Activated T-cell treated with anti-CD3 and anti-CD28 coated beads, Interleukin-2, amount 50 U/mL, for 48 hours (primary cell): ENCODE measurements at places on chromosomes 4 and X.

- no peak for DNase-seq
Observed at GRCh38 chr4:100059467-100059866, 109.4 kb upstream of the H2AZ1 start.

- no peak for DNase-seq
Observed at GRCh38 chr4:67678612-67679011, 22.3 kb downstream of the UBA6 start.

- no peak for DNase-seq
Observed at GRCh38 chrX:107566604-107567262, 61.6 kb upstream of the PRPS1 start.

DNA sequence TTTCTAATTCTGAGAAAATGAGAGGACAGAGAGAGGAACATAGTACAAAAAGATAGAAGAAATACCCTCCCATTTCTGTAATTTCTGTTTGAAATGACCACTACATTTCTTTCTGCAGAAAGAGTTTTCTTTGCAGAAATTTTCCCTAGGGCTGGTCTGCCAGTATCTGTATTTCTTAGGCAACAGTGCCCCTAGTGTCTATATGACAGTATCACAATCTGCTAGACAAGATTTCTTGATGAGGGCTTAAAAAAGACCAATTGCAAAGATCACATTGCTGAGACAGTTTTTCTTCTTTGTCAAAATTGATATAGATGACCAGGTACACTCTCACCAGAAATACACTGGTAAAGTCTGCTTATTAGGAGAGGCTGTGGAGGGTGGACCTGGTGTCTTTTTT, 81.0 kb upstream of the ZDHHC15 start:
- DNase-seq = no peak

GRCh38 chr4:168488869-168489274, 8.0 kb upstream of the PALLD start:
- DNase-seq = no peak

GRCh38 chr4:133058701-133059100, 90.4 kb upstream of the PCDH10 start:
- no peak for DNase-seq

DNA sequence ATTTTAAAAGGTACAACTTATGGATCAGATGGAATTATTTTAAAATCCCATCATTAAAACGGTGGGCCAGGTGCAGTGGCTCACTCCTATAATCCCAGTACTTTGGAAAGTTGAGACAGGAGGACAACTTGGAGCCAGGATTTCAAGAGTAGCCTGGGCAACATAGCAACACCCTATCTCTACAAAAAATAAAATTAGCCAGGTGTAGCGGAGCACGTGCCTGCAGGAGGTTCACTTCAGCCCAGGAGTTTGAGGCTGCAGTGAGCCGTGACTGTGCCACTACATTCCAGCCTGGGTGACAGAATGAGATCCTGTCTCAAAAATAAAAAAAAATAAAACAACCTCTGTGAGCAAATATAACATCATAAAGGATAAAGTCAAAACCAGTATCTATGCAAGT, 11.4 kb downstream of the ADH5 start:
- no peak for DNase-seq

DNA sequence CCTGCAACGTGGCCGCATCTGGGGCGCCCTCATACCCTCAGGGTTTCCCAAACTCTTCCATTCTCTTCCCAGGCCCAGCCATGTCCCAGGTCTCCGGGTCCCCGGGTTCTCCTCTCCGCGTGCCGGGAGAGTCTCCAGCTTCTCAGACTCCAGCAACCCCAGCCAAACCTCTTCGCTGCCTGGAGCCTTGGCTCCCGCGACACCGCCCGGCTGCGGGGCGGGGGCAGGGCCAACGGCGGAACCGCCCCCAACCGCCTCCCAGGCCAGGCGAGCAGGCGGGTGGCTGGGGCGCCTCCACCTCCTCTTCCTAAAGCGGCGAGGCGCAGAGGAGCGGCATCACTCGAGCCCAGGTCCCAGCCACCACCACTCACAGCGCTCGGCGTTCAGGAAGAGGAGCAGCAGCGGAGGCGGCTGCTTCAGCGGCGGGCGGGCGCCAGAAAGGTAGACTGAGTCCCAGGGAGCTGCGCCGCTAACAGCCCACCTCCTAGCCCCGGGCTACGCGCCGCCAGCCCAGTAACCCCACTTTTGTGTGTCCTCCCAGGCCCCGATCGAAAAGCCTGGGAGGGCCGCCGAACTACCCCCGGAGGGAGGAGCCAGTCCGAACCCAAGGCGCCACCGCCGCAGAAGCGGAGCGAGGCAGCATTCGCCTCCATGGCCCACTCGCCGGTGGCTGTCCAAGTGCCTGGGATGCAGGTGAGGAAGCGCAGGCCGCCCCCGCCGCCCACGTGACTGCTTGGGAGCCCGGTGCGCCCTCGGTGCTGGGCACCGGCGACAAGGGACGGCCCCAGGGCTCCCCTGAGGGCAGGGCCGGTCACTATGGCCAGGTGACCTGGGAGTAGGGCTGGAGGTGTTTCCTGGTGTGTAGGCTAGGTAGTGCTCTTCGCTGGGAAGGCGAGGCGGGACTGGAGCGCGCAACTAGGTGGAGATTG, at the start of gene STK26:
TSS of gene STK26 (plus strand) at position 336 of the 929 bp plus-strand sequence. CDS start at position 652, 316 bp downstream.
- peak; percentile 76 for DNase-seq

- DNase-seq = no peak
Observed at GRCh38 chr4:40608628-40609027, 21.0 kb downstream of the RBM47 start.

DNA sequence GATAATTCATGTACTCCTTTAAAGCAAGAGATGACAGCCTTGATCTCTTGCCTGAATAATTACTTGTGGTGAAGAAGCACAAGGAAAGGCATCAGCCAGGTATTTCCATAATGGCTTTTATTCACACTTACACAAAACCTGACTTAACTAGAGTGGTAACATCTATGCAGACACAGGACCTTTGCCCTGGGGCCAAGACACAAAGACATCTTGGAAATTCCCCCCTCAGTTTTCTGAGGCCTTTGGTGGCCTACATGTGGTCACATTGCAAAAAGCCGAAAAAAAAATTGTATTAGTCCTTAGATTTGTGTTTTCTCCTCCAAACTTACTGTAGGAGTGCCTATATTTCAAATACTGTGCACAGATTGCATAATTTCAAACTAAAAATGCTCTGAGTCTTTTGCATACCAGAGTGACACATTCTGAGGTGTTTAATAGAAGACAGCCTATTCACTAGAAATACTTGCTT, 172.4 kb downstream of the PDGFC start:
- no peak for DNase-seq

DNA sequence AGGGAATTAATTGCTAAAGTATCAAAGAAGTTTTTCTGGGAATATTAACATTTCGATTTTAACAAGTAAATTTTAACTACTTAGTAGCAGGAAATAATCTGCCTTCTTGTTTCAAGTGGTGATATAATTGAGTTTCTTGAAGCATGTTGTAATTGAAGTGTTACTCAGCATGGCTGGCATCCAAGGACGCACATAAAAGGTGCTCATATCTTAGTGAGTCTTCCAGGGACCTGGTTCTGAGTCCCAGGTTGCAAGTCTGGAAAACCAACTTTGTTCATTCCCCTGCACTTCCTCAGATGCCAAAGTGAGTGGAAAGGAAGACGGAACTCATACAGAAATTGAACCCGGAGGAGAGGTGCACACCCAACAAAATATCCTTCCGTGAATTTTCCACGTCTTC, 399.6 kb downstream of the NLGN4X start:
- DNase-seq = no peak

DNA sequence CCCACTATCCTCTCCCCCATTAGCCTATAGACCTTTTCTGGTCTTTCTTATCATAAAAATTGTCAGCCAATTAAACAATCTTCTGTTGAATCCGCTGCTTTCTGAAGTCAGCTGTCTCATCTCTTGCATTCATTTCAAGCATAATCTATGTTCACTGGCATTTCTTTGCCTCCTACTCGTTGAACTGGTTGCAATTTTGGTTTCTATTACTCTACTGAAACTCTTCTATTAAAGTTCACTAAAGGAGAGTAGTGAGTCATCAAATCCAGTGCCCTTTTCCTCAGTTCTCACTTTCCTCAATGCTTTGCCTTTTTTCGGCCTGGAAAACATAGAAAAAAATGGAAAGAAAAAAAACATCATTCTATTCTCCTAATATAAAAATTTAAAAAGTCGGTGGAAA, 23.9 kb upstream of the CXCL13 start:
- DNase-seq = no peak

- peak; percentile 92 for DNase-seq
Observed at GRCh38 chrX:119468551-119469312, 488 bp downstream of the SLC25A5 start.

DNA sequence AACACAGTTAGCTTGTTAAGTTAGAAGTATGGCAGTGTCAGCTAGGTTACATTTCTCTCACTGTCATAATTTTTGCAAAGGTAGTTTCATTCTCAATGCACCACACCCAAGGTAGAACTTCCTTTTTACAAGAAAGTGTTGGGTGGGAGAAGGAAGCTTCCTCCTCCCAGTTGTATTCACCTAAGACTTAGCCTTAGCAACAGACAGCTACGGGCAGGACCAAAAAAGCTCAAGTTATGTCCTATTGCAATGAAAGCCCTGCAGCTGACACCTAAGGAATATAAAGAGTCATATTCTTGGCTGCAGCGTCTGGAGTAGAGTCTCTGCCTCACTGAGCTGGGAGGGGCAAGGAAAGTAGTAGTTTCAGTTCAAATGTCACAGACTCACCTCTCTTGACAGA, 25.1 kb upstream of the PRDM8 start:
- no peak for DNase-seq

DNA sequence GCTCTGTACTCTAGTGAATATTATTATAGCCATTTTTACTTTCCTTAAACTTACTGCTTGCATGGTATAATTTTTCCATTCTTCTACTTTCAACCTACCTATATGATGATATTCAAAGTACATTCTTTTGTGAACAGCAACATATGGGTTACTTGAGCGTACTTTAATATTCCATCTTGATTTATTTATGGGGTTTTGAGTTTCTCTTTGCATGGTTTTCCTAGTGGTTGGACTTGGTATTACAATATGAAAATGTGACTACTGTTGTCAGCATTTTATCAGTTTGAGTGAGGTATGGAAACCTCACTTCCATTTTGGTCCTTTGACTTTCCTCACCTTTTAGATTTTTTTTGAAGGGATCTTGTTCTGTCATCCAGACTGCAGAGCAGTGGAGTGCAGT, 35.9 kb downstream of the ADGRG4 start:
- DNase-seq = no peak

- no peak for DNase-seq
Observed at GRCh38 chr4:3322059-3322550, 29.3 kb downstream of the RGS12 start.

GRCh38 chrX:118980761-118981160, 6.3 kb downstream of the LONRF3 start:
- no peak for DNase-seq

DNA sequence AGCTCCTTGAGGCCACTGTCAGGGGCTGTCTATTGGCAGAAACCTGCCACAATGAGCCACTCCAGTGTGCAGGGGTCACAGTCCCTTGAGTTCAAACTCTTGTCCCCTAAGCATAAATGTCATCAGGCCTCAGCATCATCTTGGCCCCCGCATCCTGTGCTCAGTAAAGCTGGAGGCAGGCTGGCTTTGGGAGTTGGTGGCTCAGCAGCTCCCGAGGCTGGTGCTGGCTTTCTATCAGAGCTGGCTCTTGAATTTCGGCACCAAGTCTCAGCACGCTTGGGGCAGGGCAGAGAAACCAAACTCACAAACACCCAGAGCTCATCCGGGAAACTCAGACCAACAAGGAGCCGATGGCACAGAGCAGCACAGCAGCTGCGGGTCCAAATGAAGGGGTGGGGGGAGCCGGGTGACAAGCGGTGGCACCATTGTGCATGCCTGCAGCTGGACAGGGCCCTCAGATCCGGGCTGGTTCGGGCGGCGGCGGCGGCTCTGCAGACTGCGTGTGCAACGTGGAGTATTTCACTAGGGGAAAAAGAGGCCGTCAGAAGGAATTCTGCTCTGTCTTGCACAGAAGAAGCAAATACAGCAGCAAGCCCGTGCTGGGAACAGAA, 75.5 kb downstream of the MTMR1 start:
- no peak for DNase-seq

DNA sequence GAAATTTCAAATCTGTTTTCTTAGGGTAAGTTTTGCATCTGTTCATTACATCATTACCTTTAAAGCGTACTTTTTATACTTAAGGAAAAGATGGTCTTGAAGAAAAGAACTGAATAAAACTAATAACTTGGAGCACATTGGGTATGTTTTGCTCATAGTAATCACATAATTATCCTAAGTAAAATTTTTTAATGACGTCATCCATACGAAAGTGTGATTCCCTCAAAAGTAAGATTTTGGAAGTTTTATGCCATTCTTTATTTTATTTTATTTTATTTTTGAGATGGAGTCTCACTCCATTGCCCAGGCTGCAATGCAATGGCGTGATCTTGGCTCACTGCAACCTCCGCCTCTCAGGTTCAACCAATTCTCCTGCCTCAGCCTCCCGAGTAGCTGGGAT, 1516.6 kb upstream of the TENM3 start:
- DNase-seq = no peak

- DNase-seq = peak; percentile 49
Observed at GRCh38 chrX:106862972-106863688, 40.0 kb downstream of the RIPPLY1 start.

DNA sequence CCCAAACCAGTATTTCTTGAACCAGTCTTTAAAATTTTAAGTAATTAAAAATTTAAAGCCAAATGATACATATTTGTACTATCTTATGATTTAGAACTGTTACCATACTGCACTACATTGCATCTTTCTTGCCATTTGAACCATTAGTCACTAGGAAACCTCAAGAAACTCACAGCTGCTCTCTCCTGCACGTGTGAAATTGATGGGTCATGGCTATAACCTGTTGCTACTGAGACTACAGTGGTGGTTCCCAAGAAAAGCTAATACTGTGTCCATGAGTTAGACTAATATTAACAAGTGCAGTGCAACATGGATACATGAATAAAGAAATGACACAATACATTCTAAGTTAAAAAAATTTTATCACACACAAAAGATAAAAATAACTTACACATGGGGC, 88.4 kb downstream of the PDE5A start:
- DNase-seq = no peak

- DNase-seq = no peak
Observed at GRCh38 chr4:15706646-15707362, 3.9 kb downstream of the BST1 start.

- DNase-seq = no peak
Observed at GRCh38 chr4:26452565-26453531, 37.4 kb downstream of the CCKAR start.

- DNase-seq = peak; percentile 41
Observed at GRCh38 chr4:158810487-158811215, 41.8 kb downstream of the FNIP2 start.

GRCh38 chr4:139624441-139625092, 41.1 kb upstream of the MGST2 start:
- no peak for DNase-seq

GRCh38 chr4:42411803-42412202, 14.5 kb downstream of the SHISA3 start:
- DNase-seq = no peak

DNA sequence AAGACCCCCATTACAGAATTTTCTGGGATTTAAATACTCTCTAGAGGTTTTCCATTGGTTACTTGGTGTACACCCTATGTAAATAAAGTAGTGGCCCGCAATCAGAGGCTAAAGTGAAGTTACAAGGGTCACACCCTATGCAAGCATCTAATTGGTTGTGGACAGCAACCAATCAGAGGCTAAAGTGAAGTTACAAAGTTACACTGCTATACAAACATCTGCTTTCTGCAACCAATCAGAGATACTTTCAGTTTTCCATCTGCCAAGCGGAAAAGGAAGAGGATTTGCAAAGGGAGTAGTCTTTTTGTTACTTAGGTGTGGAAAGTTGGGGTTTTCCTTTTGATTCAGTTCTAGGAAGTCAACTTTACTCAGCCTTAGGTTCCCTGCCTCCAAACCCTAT, 2.0 kb upstream of the ATRX start:
- no peak for DNase-seq
